BE2C (cell line): ENCODE measurements at places on chromosomes 1 and 21.

DNA sequence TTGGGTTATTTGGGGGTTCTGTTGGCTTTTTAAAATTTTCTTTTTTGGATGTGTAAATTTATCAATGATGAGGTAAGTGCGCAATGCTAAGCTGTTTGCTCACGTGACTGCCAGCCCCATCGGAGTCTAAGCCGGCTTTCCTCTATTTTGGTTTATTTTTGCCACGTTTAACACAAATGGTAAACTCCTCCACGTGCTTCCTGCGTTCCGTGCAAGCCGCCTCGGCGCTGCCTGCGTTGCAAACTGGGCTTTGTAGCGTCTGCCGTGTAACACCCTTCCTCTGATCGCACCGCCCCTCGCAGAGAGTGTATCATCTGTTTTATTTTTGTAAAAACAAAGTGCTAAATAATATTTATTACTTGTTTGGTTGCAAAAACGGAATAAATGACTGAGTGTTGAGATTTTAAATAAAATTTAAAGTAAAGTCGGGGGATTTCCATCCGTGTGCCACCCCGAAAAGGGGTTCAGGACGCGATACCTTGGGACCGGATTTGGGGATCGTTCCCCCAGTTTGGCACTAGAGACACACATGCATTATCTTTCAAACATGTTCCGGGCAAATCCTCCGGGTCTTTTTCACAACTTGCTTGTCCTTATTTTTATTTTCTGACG lies 3.1 kb downstream of the OLIG2 start:
- no peak for DNase-seq

GRCh38 chr21:42175110-42175710 lies 43.7 kb upstream of the ABCG1 start:
- no peak for DNase-seq

- DNase-seq: no peak
Observed at GRCh38 chr1:191870490-191870889, 287.8 kb upstream of the RGS18 start.

DNA sequence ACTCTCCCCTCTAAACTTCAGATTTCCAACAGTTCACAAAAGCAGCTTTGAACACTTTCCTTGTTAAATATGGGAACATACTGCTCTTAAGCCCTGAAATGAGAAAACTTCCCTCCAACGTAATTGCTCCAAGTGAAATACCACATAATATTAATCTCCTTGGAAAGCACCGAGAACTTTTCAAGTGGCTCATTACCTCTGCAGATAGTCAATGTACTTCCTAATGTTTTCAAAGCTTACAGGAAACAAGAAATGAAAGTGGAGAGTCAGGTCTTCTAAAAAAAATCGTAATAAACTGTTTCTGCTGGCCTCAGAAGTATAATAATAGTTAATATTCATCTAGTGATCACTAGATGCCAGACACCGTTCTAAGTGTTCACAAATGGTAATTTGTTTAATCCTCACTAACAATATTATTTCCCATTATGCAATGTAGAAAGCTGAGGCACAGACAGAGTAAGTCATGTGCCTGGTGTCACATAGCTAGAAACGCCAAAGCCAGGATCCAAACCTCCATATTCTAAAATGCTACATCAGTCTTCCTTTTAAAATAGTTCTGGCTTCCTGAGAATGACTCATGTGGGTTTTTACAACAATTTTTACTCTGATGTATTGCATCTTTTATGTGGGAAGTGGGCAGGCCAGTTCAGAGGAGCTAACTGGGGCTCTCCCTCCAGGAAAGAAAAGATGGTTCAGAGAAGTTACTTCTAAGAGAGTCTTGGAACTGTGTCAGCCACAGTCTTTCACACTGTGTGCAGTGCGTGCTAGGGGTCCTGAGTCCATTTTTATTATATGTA lies 177.2 kb downstream of the PLPPR4 start:
- no peak for DNase-seq

DNA sequence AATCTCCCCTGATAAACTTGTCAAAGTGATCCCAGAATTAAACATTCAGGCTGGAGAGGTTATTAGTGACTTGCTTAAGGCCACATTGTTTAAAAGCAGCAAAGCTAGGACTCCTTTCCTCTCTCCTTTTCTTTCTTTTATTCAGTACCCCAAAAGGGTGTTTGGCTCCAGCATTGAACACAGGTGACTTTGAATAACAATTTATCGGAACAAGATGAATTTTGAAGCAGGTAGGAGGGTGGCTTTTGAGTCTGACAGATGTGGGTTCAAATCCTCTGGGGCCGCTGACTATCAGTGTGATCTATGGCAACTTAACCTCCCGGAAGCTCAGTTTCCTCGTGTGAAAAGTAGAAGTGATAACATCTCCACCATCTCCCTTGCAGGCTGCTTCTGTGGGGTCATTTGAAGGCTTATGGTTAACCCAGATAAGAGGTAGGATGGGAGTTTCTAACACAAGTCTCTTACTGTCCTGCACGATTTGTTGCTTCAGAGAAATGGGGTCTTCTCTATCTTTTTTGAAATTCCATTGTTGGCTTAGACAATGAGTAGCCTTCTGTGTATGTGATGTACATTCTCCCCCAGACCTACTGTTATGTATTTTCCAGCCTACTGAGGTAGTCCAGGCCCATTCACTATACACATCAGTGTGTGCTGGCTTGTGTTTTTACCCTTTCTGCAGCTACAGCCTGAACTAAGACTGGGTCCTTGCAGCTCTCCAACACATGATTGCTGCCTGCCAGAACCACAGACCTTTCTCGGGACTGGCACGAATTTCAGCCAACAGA lies 29.0 kb downstream of the JUN start:
- no peak for DNase-seq
